Amniotic stem cell (primary cell): ENCODE measurements at places on chromosomes 16 and 17.

GRCh38 chr17:45428050-45428617, 4.5 kb downstream of the ARHGAP27 start:
- DNase-seq, result no peak

DNA sequence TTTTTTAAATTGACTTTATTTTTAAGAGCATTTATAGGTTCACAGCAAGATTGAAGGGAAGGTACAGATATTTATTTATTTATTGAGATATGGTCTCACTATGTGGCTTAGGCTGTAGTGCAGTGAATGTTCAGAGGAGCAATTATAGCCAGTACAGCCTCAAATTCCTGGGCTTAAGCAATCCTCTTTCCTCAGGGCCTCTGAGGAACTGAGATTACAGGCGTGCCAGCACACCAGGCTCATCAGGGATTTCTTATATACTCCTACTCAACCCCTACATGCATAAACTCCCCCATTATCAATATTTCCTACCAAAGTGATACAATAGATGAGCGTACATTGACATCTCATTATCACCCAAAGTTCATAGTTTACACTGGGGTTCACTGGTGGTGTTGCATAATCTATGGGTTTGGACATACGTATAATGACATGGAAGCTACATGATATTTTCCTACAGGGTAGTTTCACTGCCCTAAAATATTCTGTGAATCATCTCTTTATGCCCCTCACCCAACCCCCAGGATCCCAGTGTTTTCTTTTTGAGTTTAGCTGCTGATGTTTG, 33.5 kb downstream of the HS3ST3B1 start:
- no peak for DNase-seq

DNA sequence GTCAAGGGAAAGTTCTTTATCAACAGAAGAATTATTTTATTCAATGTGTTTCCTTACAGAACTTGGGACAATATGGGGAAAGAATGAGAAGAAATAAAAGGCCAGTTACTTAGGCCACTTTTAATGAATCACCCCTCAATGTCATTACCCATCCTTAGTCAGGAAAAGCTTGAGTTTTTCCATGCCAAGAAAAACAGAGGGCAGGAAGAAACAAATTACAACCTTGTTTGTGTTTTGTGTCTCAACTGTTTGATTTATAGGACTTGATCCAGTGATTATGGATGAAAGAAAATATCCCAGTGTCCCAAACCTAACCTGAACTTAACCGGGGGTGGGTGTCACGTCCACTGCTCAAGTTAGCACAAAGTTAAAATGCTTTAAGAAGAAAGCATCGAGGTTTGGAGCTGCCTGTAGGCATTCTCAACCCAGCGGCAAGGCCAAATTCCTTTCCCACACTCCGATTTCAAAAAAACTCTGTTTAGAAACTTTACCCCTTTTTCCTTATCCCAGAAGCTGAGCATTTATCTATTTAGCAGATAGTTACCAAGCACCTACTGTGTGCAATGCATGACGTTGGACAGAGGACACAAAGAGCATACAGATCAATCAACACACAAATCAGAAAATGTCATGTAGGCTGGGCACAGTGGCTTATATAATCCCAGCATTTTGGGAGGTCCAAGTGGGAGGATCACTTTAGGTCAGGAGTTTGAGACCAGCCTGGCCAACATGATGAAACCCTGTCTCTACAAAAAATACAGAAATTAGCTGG, 14.0 kb upstream of the CYB5B start:
- peak; percentile 43 for DNase-seq

- no peak for DNase-seq
These were observed 84.6 kb downstream of the NT5M start for GRCh38 chr17:17387498-17388362.

- DNase-seq, result no peak
These were observed 19.9 kb upstream of the C16orf87 start for GRCh38 chr16:46850619-46851555.

GRCh38 chr16:31699601-31700000, 171.9 kb downstream of the AHSP start:
- no peak for DNase-seq

DNA sequence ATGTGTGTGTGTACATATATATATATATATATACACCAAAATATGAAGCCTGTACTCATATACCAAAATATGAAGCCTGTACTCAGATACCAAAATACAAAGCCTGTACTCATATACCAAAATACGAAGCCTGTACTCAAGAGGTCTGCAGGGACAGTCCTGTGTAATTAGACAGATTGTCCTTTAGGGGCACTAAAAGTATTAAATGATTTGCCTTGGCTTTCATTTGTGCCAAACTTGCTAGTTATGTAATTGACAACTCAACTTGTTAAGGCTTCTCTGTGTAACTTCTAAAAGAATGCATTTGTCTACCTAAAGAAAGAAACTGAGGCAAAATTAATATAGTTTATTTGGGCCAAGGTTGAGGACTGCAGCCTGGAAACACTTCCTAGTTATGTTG, 30.8 kb upstream of the DHX40 start:
- no peak for DNase-seq

- no peak for DNase-seq
These were observed 4.0 kb downstream of the ARL5C start for GRCh38 chr17:39161962-39162361.

GRCh38 chr16:87815567-87815966, 49.8 kb upstream of the KLHDC4 start:
- no peak for DNase-seq

- no peak for DNase-seq
These were observed 155.2 kb upstream of the C17orf78 start for GRCh38 chr17:37220607-37220953.

DNA sequence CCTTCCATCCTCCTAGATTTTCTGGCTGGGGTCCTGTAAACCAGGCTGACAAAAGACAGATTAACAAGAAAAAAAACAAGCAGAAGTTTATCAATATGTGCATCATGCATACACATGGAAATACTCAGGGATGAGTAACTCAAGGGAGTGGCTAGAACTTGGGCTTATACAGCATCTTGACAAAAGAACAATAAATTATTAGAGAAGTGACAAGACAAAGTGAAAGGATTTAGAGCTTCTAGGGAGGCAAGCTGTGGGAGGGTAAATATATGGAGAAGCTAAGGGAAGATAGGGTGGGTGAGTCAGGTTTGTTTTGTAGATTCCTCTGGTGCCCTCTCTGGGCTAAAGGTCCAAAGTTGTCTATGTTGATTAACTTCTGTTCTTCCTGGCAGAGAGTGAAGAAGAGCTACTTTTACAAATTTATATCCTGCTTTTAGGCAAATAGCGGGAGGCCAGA, 48.0 kb upstream of the NDRG4 start:
- no peak for DNase-seq

DNA sequence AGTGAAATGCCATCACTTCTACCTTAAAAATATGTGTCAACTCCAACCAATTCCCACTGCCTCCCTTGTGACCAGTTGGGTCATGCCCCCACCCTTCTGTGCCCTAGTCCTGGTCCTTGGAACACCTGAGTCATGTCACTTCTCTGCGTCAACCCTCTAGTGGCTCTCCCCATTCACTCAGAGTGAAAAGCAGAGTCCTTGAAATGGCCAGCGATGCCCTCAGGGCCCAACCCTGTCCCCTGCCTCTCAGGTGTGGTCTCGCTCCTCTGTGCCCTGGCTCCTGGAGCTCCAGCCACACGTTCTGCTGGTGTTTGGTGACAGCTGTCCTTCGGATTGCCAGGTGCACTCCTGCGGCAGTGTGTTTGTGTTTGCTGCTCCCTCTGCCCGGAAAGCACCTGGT, 89.2 kb downstream of the SPECC1 start:
- DNase-seq, result no peak

DNA sequence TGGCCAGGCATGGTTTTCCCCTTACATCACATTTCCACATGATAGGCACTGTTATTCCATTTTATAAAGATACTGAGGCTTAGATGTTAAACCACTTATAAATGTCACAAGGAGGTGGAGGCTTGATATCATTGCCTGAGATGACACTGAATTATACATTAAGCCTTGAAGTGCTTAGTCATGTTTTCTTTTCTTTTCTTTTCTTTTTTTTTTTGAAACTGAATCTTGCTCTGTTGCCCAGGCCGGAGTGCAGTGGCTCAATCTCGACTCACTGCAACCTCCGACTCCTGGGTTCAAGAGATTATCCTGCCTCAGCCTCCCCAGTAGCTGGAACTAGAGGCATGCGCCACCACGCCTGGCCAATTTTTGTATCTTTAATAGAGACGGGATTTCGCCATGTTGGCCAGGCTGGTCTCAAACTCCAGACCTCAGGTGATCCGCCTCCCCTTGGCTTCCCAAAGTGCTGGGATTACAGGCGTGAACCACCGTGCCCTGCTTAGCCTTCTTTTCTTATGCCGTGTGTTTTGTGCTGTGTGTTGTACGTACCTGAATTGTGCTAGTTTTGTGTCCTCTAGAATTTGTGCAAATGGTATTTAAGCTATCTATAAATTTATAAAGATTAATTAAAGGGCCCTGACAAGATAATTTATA, 1.2 kb downstream of the DNAJA3 start:
- DNase-seq, result no peak

GRCh38 chr17:62912363-62912762, 53.7 kb upstream of the TANC2 start:
- no peak for DNase-seq

DNA sequence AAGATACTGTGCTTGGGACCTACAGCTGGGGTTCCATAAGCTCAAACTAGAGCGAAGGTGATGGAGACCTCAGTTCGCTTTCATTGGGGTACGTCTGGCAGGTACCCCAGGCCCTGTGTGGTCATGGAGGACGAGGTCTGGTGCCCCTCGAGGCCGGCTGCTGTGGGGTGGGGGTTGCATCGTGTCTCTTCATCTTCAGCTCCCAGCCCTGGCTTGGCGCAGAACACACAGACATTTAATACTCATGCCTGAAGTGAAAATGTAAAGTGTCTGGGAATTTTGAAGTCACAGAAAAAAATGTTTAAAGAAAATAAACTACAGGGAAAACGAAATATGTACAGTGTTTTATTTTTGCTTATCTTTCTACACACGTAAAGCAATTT, 80.5 kb downstream of the TBC1D16 start:
- no peak for DNase-seq

DNA sequence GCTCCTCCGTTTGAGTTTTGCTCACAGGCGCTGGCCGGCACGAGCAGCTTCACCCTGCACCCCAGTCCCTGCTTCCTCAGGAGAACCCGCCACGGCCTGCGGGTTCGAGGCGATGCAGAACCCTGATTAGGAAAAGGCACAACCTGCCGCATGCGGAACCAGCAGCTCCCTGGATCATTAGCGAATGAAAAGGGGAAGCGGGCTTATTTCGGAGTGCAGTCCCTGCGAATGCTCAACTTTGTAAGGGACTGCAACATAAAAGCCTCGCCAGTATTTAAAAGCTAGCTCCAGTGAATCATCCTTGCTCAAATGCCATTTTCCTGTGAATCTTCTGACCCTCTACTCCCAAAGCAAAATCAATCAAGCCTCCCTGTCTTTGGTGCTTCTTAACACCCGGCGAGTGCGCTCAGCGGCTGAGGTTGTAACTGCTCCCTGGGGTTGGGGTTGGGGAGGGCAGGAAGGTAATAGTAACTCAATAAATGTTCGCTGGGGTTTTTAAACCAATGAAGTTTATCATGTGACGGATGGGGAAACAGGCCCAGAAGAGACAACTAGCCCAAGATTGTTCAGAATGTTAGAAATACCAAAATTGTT, 678 bp upstream of the AKAP10 start:
- DNase-seq, result no peak

DNA sequence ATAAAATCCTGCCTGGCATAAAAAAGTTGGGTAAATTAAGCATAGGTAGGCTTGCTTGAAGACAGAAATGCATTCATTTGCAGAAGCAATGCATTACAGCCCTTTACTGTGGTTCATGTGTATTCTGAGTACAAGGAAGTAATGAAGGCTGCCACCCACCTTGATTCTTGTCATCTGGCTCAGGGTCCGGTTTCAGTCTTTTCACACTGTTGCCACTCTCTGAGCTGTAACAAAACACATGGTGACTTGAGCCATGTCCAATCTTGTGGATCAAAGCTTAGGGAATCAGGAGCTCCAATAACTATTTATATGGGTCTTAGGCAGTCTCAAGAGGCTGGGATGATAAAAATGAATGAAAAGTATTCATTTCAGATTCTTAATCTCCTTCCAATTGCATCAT, 22.0 kb downstream of the PSME3IP1 start:
- DNase-seq, result no peak

- DNase-seq, result peak; percentile 18
These were observed 73.6 kb downstream of the IL21R start for GRCh38 chr16:27475561-27475960.

GRCh38 chr16:6020162-6020985, 922.8 kb upstream of the EEF2KMT start:
- DNase-seq, result no peak

DNA sequence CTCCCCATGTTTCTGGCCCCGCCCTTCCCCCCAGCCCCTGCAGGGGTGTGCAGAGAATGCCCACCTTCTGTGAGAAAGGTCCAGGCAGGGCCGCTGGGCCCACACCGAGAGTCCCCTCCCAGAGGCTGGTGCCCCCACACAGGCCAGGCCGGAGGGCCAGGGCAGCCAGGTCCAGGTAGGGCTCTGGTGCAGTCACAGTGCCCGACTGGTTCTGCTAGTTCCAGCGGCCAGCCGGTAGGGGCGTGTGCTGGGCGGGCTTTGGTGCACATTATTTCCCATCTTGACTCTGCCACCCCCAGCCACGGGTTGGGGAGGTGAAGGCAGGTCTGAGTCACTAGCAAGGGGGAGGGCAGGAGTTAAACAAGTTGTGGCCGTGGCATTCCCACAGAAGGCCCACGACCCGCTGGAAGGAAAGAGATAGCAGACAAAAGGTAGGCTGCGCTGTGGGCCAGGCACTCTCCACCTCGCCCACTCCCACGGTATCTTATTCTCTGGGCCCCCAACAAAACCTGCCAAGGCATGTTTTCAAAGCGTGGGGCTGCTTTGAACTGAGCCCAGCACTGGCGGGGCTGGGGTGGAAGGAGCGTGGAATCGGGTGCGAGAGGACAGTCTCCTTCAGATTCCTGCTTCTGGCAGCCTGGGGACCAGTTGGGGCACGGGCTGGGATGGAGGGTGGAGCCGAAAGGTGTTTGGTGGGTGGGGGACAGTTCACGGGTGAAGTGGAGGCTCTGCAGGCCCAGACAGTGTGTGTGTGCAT, 1.9 kb downstream of the EPN3 start:
- no peak for DNase-seq

GRCh38 chr16:52861614-52862022, 191.1 kb downstream of the CHD9NB start:
- DNase-seq, result no peak

GRCh38 chr17:50765454-50766221, 1.7 kb downstream of the ANKRD40CL start:
- DNase-seq, result no peak
